Adrenal gland (tissue), 19 donors: ENCODE measurements at places on chromosomes 11 and 22. TPM values are rescaled to one million over a fixed set of nuclear protein-coding genes. Genes with fewer than 3 reads are reported as not detected.

- no peaks in the 10 kb centered on the region for H3K4me1 ChIP-seq
- DNase-seq = no peak
- H3K27me3 ChIP-seq = no peaks in the 10 kb centered on the region
- no peak overlapping the region for H3K4me3 ChIP-seq
- no peak overlapping the region for H3K27ac ChIP-seq
Measured at GRCh38 chr22:44807232-44807631, 54.9 kb downstream of the ARHGAP8 start.

- no peaks in the 10 kb centered on the region for H3K27me3 ChIP-seq
- H3K4me1 ChIP-seq = no peaks in the 10 kb centered on the region
- peak; percentile 73 for DNase-seq
- H3K4me3 ChIP-seq = no peak overlapping the region
Measured at GRCh38 chr11:44112091-44112821, 16.8 kb downstream of the EXT2 start.

DNA sequence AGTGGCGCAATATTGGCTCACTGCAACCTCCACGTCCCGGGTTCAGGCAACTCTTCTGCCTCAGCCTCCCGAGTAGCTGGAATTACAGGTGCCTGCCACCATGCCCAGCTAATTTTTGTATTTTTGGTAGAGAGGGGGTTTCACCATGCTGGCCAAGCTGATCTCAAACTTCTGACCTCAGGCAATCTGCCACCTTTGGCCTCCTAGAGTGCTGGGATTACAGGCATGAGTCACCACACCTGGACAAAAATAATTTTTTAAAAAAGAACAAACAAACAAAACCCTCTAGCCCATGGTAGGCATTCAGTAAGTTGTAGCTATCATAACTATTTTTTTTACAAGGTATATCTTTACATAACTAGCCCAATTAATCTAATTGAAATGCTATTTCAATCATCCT, 73.9 kb upstream of the CAPRIN1 start:
- no peaks in the 10 kb centered on the region for H3K36me3 ChIP-seq
- no peak overlapping the region for H3K27ac ChIP-seq
- no peak for DNase-seq

- peak overlapping the region; percentile 49 for H3K27ac ChIP-seq
- H3K4me1 ChIP-seq = peaks cover 19% of the 10 kb centered on the region
- H3K27me3 ChIP-seq = no peaks in the 10 kb centered on the region
- DNase-seq = no peak
- H3K36me3 ChIP-seq = no peaks in the 10 kb centered on the region
- no peak overlapping the region for H3K4me3 ChIP-seq
Measured at GRCh38 chr11:102216433-102217075, 100.7 kb upstream of the BIRC3 start.

GRCh38 chr22:42560781-42561180, 7.0 kb downstream of the SERHL2 start:
- H3K27ac ChIP-seq = no peak overlapping the region
- DNase-seq = no peak
- peaks cover 10% of the 10 kb centered on the region for H3K4me1 ChIP-seq
- no peaks in the 10 kb centered on the region for H3K36me3 ChIP-seq

GRCh38 chr22:34902335-34902734, 163.6 kb upstream of the ISX start:
- no peaks in the 10 kb centered on the region for H3K4me1 ChIP-seq
- no peak overlapping the region for H3K27ac ChIP-seq
- DNase-seq = no peak
- no peaks in the 10 kb centered on the region for H3K27me3 ChIP-seq
- H3K36me3 ChIP-seq = no peaks in the 10 kb centered on the region

DNA sequence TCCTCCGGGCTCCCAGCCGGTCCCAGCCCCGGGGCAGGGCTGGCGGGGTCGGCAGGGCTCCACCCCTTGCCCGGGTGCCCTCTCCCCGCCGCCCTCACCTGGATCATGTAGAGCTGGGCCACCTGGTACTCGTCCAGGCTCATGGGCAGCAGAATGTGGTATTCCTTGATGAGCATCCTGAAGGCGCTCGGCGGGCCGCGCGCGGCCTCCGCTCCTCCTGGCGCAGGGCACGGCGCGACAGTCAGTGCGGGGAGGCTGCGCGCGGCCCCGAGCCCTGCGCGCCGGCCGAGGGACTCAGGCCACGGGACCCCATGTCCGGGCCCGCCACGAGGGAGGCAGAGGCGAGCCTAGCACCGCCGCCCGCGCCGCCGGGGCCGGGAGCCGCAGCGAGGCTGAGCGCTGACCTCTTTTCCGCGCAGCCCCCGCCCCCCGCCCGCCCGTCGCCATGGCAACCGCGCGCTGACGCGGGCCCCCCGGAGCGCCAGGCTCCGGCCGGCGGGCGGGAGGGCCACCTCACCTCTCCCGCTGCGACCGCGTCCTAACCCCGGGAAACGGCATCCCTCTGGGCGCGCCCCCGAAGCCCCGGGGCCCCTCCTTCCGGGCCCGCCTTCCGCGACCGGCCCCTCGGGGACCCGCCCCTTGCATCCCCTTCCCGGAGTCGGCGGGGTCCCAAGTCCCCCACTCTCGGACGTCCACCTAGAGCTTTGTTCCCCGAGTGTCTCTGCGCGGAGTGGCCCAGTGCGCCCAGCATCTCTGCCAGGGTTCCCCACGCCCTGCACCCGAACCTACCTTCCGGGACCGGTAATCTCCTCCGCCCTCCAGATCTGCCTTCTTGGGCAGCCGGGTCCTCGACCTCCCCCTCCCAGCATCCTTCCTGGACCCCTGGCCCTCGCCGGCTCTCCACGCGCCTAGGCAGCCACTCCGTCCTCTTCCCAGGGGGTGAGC, 886 bp downstream of the PITPNM1 start:
- H3K27ac ChIP-seq = peak overlapping the region; percentile 98
- peak overlapping the region; percentile 13 for H3K4me3 ChIP-seq
- no peaks in the 10 kb centered on the region for H3K27me3 ChIP-seq
- DNase-seq = no peak
- peaks cover 27% of the 10 kb centered on the region for H3K4me1 ChIP-seq

- H3K4me1 ChIP-seq = no peaks in the 10 kb centered on the region
- no peaks in the 10 kb centered on the region for H3K36me3 ChIP-seq
- H3K27ac ChIP-seq = no peak overlapping the region
- DNase-seq = no peak
- H3K4me3 ChIP-seq = no peak overlapping the region
- peaks cover 32% of the 10 kb centered on the region for H3K27me3 ChIP-seq
Measured at GRCh38 chr22:45885941-45886395, 91.0 kb downstream of the WNT7B start.

DNA sequence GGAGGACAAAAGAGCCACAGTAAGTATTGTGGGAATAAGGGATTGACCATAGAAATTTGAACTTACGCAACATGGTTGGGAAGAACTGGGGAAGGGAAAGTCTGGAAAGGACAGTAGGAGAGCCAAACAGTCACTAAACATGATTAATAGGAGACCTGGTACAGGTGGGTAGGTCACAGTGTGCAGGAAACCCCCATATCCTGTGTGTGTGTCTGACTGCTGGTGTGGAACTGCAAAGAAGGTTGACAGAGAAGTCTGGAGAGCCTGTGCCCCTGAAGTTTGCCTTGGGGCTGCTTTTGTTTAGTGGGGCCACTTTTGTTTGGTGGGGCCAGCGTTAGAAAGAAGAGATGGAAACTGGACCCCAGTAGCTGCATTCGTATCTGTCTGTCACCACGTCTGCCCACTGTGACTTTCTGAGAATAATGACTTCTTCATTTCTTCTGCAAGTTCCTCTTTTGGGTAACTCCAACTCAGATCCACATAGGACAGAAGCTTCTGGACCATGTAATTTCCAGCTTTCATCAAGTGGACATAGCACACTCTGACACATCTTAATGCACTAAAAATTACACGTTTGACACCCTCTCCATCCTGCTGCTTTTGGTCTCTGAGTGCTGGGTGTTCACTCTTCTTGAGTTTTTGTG, 126.8 kb upstream of the RAG2 start:
- H3K27me3 ChIP-seq = no peaks in the 10 kb centered on the region
- DNase-seq = no peak

GRCh38 chr22:31275576-31275975, 16.7 kb downstream of the PIK3IP1 start:
- peaks cover 65% of the 10 kb centered on the region for H3K36me3 ChIP-seq
- H3K27ac ChIP-seq = no peak overlapping the region
- no peak overlapping the region for H3K4me3 ChIP-seq

- H3K4me3 ChIP-seq = no peak overlapping the region
- no peaks in the 10 kb centered on the region for H3K27me3 ChIP-seq
- no peaks in the 10 kb centered on the region for H3K36me3 ChIP-seq
- no peaks in the 10 kb centered on the region for H3K4me1 ChIP-seq
- DNase-seq = no peak
- H3K27ac ChIP-seq = no peak overlapping the region
Measured at GRCh38 chr11:130592056-130592455, 143.6 kb downstream of the ADAMTS15 start.

DNA sequence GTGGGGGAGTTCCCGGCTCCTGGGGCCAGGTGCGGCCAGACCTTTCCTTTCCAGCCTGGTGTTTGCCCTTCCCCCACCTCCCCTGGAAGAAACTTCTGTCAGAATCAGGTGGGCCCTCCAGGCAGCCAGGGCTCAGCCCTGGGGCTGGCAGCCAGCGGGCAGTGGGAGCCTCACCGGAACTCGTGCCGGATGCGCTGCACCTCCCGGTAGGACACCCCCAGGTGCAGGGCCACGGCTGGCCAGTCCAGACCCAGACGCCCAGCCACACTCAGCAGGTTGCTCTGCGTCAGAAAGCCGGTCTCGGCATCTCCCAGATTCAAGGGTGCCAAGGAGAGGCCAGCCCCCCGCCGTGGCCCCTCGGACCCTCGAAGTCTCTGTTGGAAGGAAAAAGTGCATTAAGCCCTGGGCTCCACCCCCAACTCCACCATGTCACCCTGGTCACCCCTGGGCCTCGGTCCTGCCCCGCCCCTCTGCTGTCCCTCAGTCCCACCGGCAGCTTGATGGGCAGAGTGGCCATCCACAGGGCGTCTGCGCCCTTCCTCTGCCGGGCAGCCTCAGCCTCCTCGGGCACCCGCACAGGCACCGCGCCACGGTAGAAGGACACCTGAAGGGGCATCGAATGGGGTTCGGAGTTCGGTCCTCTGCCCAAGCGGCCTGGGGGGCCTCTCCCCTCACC, 1.7 kb upstream of the SLC25A22 start:
- H3K27me3 ChIP-seq = no peaks in the 10 kb centered on the region
- H3K27ac ChIP-seq = no peak overlapping the region
- DNase-seq = no peak
- peaks cover 42% of the 10 kb centered on the region for H3K36me3 ChIP-seq
- peaks cover 34% of the 10 kb centered on the region for H3K4me1 ChIP-seq

DNA sequence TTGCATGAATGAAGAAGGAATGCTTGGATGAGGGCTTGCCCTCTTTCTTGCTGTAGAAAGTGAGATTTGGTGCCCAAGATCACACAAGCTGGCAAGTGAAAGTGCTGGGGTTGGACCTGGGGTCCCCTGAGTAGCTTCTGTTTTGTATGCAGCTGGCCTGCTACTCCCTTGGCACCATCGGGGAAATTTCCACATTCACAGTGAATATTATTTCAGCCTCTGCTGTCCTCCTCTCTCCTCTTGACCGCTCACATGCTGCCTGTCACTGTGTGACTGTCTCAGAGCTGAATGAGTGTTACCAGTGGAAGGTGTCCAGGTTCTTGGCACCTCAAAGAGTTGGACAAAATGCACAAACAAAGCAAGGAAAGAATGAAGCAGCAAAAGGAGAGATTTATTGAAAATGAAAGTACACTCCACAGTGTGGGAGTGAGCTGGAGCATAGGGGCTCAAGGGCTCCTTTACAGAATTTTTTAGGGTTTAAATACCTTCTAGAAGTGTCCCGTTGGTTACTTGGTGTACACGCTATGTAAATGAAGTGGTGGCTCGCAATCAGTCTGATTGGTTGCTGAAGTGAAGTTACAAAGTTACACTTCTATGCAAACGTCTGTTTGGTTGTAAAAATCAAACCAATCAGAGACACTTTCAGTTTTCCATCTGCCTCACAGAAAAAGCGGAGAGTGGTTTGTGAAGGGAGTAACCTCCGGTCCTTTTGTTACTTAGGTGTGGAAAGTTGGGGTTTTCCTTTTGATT, 87.4 kb downstream of the DEPDC5 start:
- no peak overlapping the region for H3K4me3 ChIP-seq
- no peak overlapping the region for H3K27ac ChIP-seq
- H3K4me1 ChIP-seq = no peaks in the 10 kb centered on the region
- peaks cover 42% of the 10 kb centered on the region for H3K36me3 ChIP-seq

GRCh38 chr11:102813484-102813883, 15.5 kb upstream of the MMP1 start:
- no peak overlapping the region for H3K4me3 ChIP-seq
- no peaks in the 10 kb centered on the region for H3K4me1 ChIP-seq
- H3K36me3 ChIP-seq = no peaks in the 10 kb centered on the region
- H3K27me3 ChIP-seq = no peaks in the 10 kb centered on the region
- no peak overlapping the region for H3K27ac ChIP-seq

GRCh38 chr11:113046866-113047265, 85.6 kb downstream of the NCAM1 start:
- DNase-seq = no peak
- no peak overlapping the region for H3K4me3 ChIP-seq
- H3K27ac ChIP-seq = no peak overlapping the region
- H3K36me3 ChIP-seq = no peaks in the 10 kb centered on the region
- H3K4me1 ChIP-seq = peaks cover 5% of the 10 kb centered on the region
- H3K27me3 ChIP-seq = no peaks in the 10 kb centered on the region

GRCh38 chr22:22154040-22154439, 90.5 kb upstream of the VPREB1 start:
- no peak overlapping the region for H3K27ac ChIP-seq
- no peaks in the 10 kb centered on the region for H3K4me1 ChIP-seq
- peaks cover 7% of the 10 kb centered on the region for H3K27me3 ChIP-seq
- H3K4me3 ChIP-seq = no peak overlapping the region
- DNase-seq = no peak

DNA sequence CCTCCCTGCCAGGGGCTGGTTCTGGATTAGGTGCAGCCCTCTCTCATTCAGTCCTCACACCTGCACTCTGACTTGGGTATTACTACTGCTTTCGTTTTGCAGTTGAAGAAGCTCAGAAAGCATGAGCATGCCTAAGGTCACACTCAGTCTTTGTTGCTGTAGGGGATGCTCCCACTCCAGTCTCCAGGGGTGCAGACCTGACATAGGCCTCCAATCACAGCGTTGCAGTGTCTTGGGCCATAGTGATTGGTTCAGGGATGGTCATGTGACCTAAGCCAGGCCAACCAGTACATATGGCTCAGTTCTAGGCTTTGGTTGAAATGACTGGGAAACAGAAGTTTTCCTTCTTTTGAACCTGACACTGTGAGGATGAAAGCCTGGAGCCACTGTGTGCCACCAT, 61.7 kb downstream of the FBXO7 start:
- no peak overlapping the region for H3K4me3 ChIP-seq
- H3K36me3 ChIP-seq = no peaks in the 10 kb centered on the region
- no peak for DNase-seq
- no peaks in the 10 kb centered on the region for H3K27me3 ChIP-seq
- no peaks in the 10 kb centered on the region for H3K4me1 ChIP-seq

- H3K4me3 ChIP-seq = no peak overlapping the region
- no peak overlapping the region for H3K27ac ChIP-seq
- peaks cover 13% of the 10 kb centered on the region for H3K27me3 ChIP-seq
- H3K4me1 ChIP-seq = no peaks in the 10 kb centered on the region
- no peak for DNase-seq
- no peaks in the 10 kb centered on the region for H3K36me3 ChIP-seq
Measured at GRCh38 chr22:24688256-24688655, 85.3 kb downstream of the GGT1 start.

The HTR3A gene
- 0.15 TPM for total RNA-seq

The CD44 gene
- total RNA-seq = 101 TPM

The EWSR1 gene
- 302 TPM for total RNA-seq

The SLC15A3 gene
- total RNA-seq = 33.0 TPM

The CBX6 gene
- total RNA-seq = 78.1 TPM

The LIMK2 gene
- 36.1 TPM for total RNA-seq

The NXPE1 gene
- 0.15 TPM for total RNA-seq

The OR52I2 gene
- total RNA-seq = not detected

The MS4A7 gene
- total RNA-seq = 98.6 TPM

The NCAPH2 gene
- 30.2 TPM for total RNA-seq

The FGF3 gene
- not detected for total RNA-seq

The SLC37A2 gene
- 220 TPM for total RNA-seq

The FOXR1 gene
- not detected for total RNA-seq
